Foreskin fibroblast (primary cell): ENCODE measurements at places on chromosomes 1 and 21.

DNA sequence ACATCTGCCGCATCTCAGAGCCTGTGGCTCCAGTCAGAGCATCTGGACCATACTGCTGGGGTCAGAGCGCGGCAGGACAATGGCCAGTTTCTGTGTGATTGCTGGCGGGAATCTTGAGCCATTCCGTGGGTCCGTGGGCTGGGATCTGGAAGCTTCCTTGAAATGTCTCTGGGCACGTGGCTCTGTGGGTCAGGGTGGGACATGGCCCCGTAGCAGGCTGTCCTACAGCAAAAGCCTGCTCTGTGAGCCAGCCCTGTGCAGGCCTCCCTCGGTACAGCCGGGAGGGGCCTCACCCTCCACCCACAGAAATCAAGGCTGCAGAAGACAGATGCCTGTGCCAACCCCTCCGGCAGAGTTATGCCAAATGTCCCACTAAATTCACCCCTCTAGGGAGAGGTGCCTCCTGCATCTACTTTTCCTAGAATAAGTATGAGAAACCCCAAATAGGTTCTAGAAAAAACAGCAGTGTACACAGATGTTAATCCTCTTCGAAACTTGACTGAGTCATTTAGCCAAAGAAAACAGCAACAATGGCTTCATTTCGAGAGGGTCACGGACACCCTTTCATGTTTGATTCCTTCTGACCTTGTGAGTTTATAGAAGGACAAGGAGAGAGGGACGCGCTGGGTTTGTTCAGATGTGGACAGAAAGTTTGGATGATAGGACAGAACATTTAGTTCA, 27.8 kb downstream of the COL18A1 start:
- peak; percentile 78 for DNase-seq

DNA sequence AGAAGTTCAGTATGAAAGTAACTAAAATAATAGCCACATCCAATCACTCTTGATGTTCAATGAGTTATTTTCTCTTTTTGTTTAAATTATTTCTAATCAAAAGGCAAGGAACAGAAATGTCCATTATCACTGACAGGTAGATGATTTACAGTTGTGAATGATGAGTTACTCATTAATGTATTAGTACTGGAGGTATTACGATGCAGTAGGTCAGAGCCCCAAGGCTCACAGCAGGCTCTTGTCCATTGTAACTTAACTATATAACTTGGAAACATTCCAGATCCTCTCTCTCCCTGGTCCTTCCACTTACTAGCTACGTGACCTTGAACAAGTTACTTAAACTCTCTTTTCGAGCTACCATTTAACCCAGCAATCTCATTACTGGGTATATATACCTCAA, 39.5 kb downstream of the CRB1 start:
- no peak for DNase-seq

GRCh38 chr1:30848130-30848529, 60.4 kb downstream of the SDC3 start:
- no peak for DNase-seq

DNA sequence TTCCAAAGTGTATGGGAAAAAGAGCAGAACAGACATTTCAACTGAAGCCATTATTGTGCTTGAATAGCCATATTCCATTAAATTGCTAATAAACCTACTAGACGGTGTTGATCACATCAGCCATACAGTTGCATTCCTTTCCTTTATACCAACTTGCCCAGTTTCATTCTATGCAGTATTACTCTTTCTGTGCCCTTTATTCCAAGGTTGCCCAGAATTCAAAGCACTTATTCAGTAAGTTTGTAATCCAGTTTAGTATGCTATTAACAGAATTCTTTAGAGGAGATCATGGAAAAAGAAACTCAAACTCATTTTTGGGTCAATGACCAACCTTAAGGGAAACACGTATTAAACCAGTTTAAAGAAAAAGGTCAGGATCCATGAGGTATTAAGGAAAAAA, 89.5 kb downstream of the DDAH1 start:
- no peak for DNase-seq

GRCh38 chr1:47298025-47298699, 15.8 kb downstream of the STIL start:
- DNase-seq: no peak

DNA sequence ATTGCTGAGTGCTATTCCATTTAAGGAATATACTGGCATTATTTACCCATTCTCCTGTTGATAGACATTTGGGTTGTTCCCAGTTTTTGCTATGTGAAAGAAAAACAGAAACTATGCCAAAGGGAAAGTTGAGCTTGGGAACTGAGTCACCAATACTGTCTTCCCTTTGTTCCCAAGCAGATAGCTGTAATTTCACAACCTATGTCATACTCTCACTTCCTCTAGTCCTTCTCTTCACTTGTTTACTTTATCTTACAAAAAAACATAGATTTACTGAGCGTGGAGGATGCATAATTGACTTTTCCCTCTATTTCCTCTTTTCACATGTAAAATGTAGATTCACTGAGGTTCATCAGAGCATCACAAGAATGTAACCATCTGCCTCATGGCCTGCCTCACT, 32.4 kb upstream of the PGBD5 start:
- peak; percentile 1 for DNase-seq

DNA sequence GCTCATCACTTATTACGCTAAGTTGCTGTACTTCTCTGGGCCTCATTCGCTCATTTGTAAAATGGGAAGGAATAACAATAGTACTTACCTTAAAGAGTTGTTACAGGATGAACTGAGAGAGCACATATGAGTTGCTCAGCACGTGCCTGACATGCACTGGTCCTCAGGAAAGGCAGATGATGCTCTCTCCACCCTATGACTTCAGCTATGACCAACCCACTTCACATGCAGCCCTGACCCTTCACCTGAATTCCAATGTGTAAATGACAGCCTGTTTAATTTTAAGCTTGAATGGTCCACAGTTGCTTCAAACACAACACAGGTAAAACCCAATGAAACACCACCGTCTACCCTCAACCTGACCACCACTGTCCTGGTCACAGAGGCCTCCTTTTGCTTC, 32.9 kb downstream of the GADD45A start:
- peak; percentile 82 for DNase-seq

- peak; percentile 88 for DNase-seq
Observed at GRCh38 chr1:41493117-41493536, 8.6 kb upstream of the EDN2 start.

- no peak for DNase-seq
Observed at GRCh38 chr1:172172352-172172831, 248.1 kb upstream of the C1orf105 start.
